Activated T-cell treated with anti-CD3 and anti-CD28 coated beads for 24 hours (primary cell): ENCODE measurements at places on chromosomes 6 and 20.

GRCh38 chr6:13908955-13909381 is 15.8 kb upstream of the RNF182 start:
- DNase-seq, result peak; percentile 26

DNA sequence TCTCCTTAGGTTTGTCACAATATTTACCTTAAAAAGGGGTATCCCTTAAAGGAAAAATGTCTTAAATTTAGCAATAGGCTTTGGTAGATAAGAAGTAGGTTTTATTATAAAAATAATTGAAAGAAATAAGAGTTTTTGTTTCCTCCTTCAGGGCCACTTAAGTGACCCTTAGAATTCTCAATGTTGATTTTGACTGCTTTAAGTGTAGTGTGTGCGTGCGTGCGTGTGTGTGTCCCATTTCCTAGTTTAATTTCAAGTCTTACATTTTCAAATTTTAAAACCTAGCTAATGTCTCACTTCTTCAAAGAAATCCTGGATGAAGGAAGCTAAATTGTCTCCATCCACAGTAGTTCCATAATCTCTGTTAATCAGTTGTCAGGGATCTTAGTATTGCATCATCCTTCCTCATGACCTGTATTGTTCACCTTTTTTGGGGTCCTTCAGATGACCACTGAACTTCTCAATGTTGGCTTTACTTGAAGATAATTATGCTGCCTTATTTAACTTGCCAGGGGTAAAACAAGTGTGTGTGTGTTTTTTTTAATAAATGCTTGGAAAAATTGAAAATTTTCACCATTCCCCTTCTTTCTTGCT is 50.7 kb upstream of the TFB1M start:
- no peak for DNase-seq

- DNase-seq, result no peak
Observed at GRCh38 chr20:24157213-24157612, 168.6 kb upstream of the GGTLC1 start.

DNA sequence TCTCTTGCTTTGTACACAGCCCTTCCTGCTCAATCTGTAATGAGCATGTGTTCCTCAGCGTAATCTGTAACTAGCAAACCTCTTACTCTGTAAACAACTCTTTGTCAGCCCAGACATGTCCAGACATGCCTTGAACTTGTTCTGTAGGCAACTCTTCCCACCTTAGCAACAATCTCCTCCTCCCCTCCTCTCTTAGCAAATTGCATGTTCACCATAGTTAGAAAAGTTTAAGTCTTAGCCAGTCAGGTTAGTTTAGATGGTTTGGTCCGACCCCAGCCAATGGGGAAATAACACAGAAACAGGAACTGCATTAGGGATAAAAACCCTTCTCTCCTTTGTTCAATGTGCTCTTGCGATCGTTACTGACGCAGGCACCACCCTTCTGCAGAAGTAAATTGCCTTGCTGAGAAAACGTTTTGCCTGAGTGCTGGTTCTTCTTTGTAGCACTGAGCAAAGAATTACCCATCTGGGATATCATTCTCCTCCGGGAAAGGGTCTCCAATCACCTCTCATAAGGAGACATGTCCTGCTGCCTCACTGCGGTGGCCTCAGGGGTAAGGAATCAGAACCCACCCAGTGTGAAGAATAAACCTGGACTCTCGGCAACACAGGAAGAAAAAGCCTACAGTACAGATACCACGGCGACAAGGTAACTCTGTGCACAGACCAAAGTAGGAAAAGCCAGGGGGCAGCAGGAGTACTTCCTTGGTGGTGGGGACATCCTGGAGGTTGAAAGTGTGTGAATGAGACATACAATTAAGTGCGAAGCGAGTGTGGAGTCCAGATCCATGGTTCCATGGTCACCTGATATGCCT is 26.2 kb downstream of the PLN start:
- no peak for DNase-seq

- no peak for DNase-seq
Observed at GRCh38 chr6:15763837-15764236, 101.0 kb upstream of the DTNBP1 start.

DNA sequence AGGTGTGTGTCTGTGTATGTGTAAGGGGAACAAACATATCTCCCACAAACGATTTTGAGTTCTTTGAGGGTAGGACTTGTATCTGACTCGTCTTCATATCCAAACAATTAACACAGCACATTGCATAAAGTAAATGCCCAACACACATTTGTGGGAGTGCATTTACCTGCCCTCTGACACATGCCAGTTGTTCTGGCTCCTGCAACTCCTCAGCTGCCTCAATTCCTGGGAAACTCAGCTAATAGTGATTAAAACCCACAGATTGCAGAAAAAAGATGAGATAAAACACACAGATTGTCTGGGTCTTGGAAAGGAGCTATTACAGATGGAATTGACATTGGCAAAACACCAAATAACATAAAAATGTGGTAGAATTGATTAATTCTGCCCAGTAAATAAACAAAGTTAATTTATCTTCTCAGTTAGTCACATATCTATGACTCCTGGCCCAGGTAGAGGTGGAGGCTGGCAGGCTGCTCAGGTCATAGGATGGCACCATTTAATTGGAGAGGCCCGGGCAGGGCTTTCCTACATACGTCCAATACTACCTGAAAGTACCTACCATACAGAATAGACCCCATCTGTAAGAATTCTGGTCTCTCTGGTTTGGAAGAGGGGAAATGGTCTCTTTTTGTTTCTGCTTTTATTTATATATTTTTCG is 71.5 kb upstream of the IFNGR1 start:
- no peak for DNase-seq

DNA sequence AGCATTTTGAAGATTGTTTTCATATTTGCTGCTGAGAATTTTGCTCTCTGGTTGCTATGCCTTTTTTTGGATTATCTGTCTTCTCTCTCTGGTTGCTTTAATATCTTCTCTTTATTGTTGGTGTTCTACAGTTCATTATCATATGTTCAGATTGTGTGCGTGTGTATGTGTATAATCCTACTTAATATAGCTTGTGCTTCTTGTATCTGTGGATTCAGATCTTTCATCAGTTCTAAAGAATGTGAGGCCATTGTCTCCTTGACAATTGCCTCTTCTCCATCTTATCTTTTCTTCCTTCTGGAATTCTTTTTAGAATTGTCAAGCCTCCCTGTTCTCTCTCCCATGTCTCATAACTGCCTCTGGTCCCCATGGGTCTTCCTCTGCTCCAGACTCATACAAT is 195.4 kb downstream of the CDC5L start:
- DNase-seq, result no peak

- DNase-seq, result no peak
Observed at GRCh38 chr6:169211881-169212280, 41.8 kb downstream of the THBS2 start.

DNA sequence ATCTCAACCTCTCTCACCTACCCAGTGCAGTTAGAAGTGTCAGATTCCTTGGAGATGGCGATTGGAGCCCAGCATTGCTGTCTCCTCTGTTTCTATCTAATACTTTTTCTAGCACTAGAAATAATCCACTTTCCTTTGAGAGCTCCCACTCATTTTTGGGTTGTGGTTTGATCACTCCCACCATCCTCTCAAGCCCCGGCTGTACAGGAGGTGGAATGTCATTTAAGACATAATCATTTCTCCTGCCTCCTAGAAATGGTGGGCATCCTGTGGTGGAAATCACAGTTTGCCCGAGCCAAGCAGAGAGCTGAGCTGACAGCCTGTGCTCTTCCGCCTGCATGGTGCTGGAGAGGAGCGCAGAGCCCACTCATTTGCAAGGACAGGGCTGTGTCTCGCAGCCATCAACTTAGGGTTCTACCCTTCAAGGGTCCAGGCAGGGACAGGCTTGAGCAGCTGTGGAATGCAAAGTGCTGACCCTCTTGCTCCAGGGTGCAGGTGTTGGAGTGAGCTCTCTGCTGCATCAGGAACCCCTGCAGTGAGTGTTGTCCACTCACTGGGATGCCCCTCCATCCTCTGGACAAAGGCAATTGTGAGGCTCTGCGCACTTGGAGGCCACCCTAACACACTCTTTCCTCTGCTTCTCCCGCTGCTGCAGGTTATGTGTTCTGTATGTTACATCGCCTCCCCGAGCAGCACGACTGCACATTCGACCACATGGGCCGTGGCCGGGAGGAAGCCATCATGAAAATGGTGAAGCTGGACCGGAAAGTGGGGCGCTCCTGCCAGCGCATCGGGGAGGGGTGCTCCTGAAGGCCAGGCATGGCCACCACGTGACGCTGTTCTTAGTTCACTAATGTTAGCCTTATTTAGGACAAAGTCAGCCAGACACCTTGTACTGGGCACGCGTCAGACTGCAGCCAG is 332.3 kb downstream of the ZFAND3 start:
- DNase-seq, result no peak

- DNase-seq, result no peak
Observed at GRCh38 chr6:73903155-73903554, 207.2 kb downstream of the CD109 start.

- no peak for DNase-seq
Observed at GRCh38 chr20:24784607-24785006, 164.5 kb upstream of the CST7 start.

GRCh38 chr6:149202100-149202499 is 115.4 kb upstream of the TAB2 start:
- DNase-seq, result no peak

- DNase-seq, result no peak
Observed at GRCh38 chr6:70575899-70576495, 9.3 kb downstream of the SDHAF4 start.

GRCh38 chr6:45351667-45352066 is 23.5 kb downstream of the RUNX2 start:
- no peak for DNase-seq

GRCh38 chr6:150549674-150550101 is 50.0 kb upstream of the PLEKHG1 start:
- DNase-seq, result no peak

- no peak for DNase-seq
Observed at GRCh38 chr6:127111526-127111925, 6.9 kb upstream of the RSPO3 start.

GRCh38 chr20:17589161-17589834 is 19.4 kb downstream of the DSTN start:
- DNase-seq, result no peak

DNA sequence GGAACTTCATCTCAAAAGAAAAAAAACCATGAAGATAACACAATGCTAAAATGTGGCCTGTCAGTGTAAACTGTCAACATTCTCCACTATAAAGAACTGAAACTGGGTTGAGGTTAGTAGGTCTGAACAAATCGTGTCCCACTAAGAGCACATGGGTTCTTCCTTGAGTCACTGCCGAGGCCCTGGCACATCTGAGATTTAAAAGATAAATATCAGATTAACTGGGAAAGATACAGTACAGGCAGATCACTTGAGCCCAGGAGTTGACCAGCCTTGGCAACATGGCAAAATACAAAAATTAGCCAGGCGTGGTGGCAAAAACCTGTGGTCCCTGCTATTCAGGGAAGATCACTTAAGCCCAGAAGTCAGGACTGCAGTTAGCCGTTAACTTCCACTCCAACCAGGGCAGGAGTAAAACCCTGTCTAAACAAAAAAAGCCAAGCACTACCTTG is 5.6 kb downstream of the EEF1A1 start:
- DNase-seq, result no peak

- no peak for DNase-seq
Observed at GRCh38 chr6:77466451-77467437, 3.5 kb upstream of the HTR1B start.

DNA sequence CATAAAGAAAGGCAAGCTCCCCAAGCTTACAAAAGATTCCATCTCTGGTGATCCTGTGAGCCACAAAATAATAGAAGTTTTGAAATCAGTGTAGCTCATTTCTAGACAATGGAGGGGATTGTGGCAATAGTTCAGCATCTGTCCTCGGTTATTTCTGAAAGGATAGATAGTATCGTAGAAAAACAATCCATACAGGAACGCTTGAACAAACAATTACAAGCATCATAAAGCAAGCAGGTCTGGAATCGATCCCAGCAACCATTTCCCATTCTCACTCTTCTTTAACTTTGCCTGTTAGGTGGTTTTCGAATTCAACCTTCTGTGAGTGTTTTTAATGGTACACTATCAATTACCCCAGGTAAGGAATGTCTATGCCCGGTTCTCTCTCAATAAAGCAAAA is 931.1 kb downstream of the KIF16B start:
- no peak for DNase-seq

DNA sequence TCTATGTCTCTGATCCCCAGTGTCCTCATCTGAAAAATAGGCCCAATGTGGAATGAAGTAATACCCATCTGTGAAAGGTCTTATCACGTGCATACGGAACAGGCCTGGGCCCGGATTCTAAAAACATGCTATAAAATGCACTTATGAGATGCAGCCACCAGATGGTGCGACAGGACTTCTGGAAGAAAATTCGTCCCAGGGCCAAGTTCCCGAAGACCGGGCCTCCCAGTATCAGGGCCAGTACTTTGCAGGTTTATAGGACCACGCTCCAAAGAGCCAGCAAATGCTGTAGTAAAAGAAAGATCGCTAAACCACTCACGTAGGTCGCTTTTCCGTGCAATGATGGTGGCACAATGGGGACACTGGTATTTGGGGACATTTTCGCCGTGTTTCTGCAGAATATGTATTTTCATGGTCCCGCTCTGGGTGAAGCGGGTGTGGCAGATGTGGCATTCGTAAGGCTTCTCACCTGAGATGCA is 10.6 kb downstream of the CTCFL start:
- DNase-seq, result peak; percentile 12

DNA sequence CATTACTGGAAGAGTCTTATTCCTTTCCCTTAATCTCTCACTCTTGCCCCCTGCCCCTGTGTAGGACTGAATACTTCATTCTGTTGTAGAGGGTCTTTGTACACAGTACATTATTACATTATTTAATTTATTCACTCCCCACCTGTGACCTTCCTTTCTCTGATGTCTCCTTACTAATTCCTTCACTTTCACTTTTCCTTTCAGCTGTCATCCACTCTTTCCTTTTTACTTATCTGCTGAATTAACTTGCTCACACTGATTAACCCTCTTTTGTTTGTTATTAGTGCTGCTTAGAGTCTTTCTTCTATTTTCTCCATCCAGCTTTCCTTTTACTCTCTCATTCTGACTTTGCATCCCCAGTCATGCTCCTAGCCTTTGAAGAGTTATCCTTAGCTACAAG is 6.5 kb upstream of the PGBD1 start:
- no peak for DNase-seq

GRCh38 chr6:99013145-99013544 is 65.4 kb upstream of the FBXL4 start:
- DNase-seq, result no peak

DNA sequence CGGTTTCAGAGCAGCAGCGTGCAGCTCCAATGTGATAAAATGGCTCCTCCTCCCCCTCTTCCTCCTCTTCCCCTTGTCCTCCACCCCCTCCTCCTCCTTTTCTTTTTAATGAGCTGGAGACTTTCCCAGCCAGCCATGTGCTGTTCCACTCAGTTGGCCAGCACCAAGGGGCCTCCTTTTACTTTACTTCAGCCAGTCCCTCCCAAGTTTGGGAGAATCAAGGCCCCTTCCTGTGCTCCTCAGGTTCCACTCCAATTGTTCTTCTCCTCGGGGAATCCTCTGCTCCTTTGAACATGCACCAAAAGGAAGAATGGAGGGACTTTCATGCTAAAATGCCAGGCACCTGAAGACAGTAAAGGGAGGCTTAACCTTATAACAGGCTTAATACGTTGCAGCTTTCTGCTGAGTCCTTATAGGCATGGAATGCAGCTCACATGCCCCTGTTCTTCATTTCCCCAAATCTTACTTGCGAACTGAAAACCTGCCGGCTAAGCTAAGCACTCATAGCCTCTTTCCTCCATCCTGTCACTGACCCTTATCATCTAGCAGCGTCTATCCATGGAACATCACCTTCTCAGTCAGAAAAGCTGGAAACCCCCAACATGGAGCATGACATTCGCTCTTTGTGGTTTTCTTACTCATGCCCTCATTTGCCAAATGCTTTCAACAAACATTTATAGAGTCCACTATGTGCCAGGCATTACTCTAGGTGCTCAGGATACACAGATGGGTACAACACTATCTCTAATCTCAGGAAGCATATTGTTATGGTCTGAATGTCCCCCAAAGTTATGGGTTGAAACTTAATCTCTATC is 170.6 kb downstream of the PHACTR1 start:
- DNase-seq, result no peak
